ENCODE measurements at places on chromosomes 6 and 20. TPM values are rescaled to one million over a fixed set of nuclear protein-coding genes. Genes with fewer than 3 reads are reported as not detected.

GJA10 gene
- total RNA-seq = not detected

TREML1 gene
- total RNA-seq = 0.87 TPM

HLA-DMA gene
- 128 TPM for total RNA-seq

HRH3 gene
- not detected for total RNA-seq

MOXD1 gene
- 49.5 TPM for total RNA-seq

OR2B6 gene
- not detected for total RNA-seq

PDE7B gene
- total RNA-seq = 1.3 TPM

SYCP2L gene
- total RNA-seq = 0.45 TPM

PRSS35 gene
- 0.86 TPM for total RNA-seq

- no peak overlapping the region for H3K27ac ChIP-seq
- DNase-seq = no peak
- no peaks in the 10 kb centered on the region for H3K36me3 ChIP-seq
- no peaks in the 10 kb centered on the region for H3K4me1 ChIP-seq
These were observed 769 bp upstream of the PDYN start for GRCh38 chr20:1994627-1995026.

- DNase-seq = no peak
- H3K4me1 ChIP-seq = no peaks in the 10 kb centered on the region
- H3K27ac ChIP-seq = no peak overlapping the region
- H3K4me3 ChIP-seq = no peak overlapping the region
- H3K36me3 ChIP-seq = peaks cover 75% of the 10 kb centered on the region
- no peaks in the 10 kb centered on the region for H3K27me3 ChIP-seq
These were observed 129.6 kb downstream of the SULF2 start for GRCh38 chr20:47655635-47656034.

DNA sequence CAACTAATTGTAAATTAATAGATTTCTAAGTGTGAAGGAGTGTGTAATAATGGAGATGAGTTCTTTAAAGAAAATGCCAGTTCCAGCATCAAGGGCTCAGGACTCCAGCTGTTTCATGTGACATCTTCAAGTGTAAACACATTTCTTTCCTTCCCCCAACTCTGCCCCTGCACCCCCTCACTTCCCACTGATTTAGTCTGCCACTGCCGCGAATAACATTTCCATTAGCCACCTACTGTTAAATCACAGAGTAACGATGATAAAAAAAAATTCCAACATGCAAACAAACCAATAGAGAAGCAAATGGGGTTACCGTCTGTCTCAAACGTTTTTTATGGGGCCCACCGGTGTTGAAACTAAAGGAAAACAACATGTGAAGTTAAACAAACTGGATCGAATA is 414.3 kb downstream of the SAMD5 start:
- no peaks in the 10 kb centered on the region for H3K36me3 ChIP-seq
- no peaks in the 10 kb centered on the region for H3K27me3 ChIP-seq
- no peak for DNase-seq
- no peak overlapping the region for H3K27ac ChIP-seq
- no peak overlapping the region for H3K4me3 ChIP-seq

DNA sequence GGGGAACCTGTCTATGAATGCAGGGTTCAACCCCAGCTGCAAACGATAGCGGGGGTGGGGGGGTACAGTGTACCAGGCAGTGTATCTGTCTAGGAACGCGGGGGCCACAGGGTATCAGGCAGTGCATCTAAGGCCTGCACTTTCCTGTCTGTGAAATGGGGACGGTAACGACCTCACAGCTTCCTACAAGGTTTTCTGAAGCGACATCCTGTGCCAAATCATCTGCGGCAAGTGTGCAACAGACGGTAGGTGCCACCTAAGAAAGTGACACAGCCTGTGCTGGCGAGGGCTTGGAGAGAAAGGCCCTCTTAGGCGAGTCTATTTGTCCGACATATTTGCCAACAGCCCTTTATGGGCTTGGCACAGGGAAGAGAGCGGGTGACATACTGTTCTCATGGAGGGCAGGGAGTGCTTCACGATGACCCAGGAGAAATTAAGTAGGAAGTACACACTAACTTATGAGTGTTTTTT is 3.8 kb downstream of the DIDO1 start:
- DNase-seq = no peak
- H3K36me3 ChIP-seq = no peaks in the 10 kb centered on the region
- no peaks in the 10 kb centered on the region for H3K27me3 ChIP-seq
- H3K4me1 ChIP-seq = peaks cover 90% of the 10 kb centered on the region

- H3K27me3 ChIP-seq = no peaks in the 10 kb centered on the region
- H3K36me3 ChIP-seq = no peaks in the 10 kb centered on the region
- H3K4me1 ChIP-seq = no peaks in the 10 kb centered on the region
These were observed 31.0 kb downstream of the GRM4 start for GRCh38 chr6:34114695-34115402.

- DNase-seq = no peak
- no peaks in the 10 kb centered on the region for H3K27me3 ChIP-seq
- peaks cover 12% of the 10 kb centered on the region for H3K4me1 ChIP-seq
- H3K4me3 ChIP-seq = no peak overlapping the region
These were observed 201.2 kb downstream of the FOXA2 start for GRCh38 chr20:22383156-22383555.

- H3K4me3 ChIP-seq = no peak overlapping the region
- H3K4me1 ChIP-seq = no peaks in the 10 kb centered on the region
- no peak overlapping the region for H3K27ac ChIP-seq
These were observed 391.8 kb downstream of the CDC5L start for GRCh38 chr6:44779130-44779826.

DNA sequence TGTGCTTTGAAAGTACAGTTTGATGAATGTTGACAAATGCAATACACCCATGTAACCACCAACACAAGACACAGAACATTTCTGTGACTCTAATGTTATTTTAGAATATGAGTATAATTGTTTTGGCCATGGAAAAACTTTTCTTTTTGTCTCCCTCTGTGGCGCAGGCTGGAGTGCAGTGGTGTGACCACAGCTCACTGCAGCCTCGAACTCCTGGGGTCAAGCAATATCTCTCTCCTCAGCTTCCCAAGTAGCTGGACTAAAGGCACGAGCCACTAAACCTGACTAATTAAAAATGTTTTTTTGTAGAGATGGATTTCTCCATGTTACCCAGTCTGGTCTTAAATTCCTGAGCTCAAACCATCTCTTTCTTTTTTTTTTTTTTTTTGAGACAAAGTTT is 20.3 kb upstream of the BCAS4 start:
- H3K4me1 ChIP-seq = no peaks in the 10 kb centered on the region
- no peaks in the 10 kb centered on the region for H3K36me3 ChIP-seq
- H3K4me3 ChIP-seq = no peak overlapping the region
- DNase-seq = no peak

DNA sequence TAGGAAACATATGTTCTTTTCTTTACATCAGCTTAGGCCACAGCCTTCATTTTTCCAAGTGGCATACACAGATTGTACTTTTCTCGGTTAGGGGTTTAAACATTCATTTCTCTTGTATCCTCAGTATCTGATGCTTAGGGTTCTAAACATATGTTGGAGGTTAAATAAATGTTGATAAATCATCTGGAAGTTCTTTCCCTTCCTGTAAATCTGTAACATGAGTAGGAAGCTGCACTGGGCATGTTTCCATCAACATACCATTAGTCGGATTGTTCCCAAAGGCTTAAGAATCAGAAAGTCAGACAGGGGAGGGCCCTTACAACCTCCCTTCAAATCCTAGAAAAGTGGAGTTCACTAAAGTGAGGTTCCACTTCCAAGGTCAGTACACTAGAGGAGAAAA is 54.8 kb upstream of the BCLAF1 start:
- no peaks in the 10 kb centered on the region for H3K36me3 ChIP-seq
- no peak overlapping the region for H3K27ac ChIP-seq
- H3K4me1 ChIP-seq = no peaks in the 10 kb centered on the region
- H3K4me3 ChIP-seq = no peak overlapping the region
- DNase-seq = no peak

DNA sequence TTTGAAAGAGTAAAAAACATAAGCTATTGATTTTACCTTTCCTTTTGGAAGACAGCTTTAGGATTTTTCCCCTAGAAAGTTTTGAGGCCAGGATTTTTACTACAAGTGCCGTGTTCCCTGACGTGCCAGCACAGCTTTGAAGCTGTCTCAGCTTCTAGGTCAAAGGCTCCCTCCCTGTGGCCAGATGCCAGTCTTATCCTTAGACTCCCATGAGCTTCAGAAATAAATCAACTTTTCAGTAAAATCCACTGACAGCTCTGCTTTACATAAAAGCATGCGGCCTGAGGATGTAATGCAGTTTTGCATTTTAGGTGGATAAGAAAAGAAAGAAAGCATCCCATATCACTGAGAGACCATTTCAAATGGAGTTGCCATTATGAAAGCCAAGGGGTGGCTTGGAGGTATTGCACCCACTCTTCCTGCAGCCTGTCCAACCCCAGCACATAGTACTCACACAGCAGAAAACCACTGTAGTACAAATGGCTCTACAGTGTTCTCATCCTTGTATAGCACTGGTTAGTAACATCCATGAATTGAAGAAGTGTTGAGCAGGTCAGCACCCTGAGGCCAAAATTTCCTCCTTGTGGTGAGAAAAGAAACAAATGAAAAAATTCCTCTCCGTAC is 15.2 kb upstream of the ATXN1 start:
- H3K36me3 ChIP-seq = no peaks in the 10 kb centered on the region
- H3K4me3 ChIP-seq = no peak overlapping the region
- H3K27me3 ChIP-seq = no peaks in the 10 kb centered on the region
- no peaks in the 10 kb centered on the region for H3K4me1 ChIP-seq
- no peak for DNase-seq
- no peak overlapping the region for H3K27ac ChIP-seq

- H3K4me3 ChIP-seq = no peak overlapping the region
- peak overlapping the region; percentile 68 for H3K27ac ChIP-seq
- DNase-seq = peak; percentile 62
- no peaks in the 10 kb centered on the region for H3K36me3 ChIP-seq
These were observed 31.4 kb downstream of the ACSS2 start for GRCh38 chr20:34907616-34908469.

- peaks cover 8% of the 10 kb centered on the region for H3K4me1 ChIP-seq
- peak; percentile 69 for DNase-seq
- H3K36me3 ChIP-seq = no peaks in the 10 kb centered on the region
- H3K27me3 ChIP-seq = no peaks in the 10 kb centered on the region
- H3K4me3 ChIP-seq = no peak overlapping the region
- H3K27ac ChIP-seq = no peak overlapping the region
These were observed 16.9 kb upstream of the PTCRA start for GRCh38 chr6:42898891-42899361.

- H3K36me3 ChIP-seq = no peaks in the 10 kb centered on the region
These were observed 60.4 kb downstream of the SULF2 start for GRCh38 chr20:47724910-47725247.

DNA sequence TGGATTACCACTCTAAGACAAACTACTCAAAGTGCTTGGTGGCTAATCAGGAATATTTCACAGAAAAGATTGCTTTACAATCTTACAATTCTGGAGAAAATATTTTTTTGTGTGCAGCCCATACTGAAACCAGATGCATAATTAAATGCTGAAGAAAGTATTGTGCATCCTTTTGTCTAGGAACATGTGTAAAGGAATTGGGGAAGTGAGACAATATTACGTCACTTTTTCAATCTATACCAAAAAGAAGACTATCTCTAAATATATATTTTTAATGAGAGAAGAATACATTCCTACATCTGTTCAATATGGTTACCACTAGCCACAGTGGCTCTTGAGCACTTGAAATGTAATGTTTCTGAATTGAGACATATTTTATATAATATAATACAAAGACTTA is 992.5 kb upstream of the ADGRB3 start:
- DNase-seq = no peak

- no peaks in the 10 kb centered on the region for H3K27me3 ChIP-seq
- H3K36me3 ChIP-seq = no peaks in the 10 kb centered on the region
- no peak overlapping the region for H3K27ac ChIP-seq
- no peaks in the 10 kb centered on the region for H3K4me1 ChIP-seq
- no peak for DNase-seq
- H3K4me3 ChIP-seq = no peak overlapping the region
These were observed 515.7 kb upstream of the FLRT3 start for GRCh38 chr20:14853079-14853478.

DNA sequence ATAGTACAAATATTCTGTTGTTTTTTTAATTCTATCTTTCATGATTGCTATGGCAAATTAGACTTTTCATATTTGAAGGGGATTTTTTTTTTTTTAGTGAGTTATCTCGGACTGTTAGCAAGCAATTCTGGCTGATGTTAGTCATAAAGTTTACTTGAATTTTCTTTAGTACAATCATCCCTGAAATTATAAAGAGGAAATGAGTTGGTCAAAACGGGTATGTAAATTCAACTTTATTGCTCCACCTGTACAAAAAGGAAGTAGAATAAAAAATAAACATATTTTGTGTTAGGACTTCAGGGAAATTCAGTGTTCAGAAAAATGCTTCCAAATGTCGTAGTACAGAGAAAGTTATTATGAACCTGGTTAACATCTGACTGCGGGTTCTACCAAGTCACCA is 40.3 kb downstream of the PPP1R14C start:
- no peak overlapping the region for H3K27ac ChIP-seq
- H3K36me3 ChIP-seq = no peaks in the 10 kb centered on the region
- DNase-seq = no peak
- no peak overlapping the region for H3K4me3 ChIP-seq

DNA sequence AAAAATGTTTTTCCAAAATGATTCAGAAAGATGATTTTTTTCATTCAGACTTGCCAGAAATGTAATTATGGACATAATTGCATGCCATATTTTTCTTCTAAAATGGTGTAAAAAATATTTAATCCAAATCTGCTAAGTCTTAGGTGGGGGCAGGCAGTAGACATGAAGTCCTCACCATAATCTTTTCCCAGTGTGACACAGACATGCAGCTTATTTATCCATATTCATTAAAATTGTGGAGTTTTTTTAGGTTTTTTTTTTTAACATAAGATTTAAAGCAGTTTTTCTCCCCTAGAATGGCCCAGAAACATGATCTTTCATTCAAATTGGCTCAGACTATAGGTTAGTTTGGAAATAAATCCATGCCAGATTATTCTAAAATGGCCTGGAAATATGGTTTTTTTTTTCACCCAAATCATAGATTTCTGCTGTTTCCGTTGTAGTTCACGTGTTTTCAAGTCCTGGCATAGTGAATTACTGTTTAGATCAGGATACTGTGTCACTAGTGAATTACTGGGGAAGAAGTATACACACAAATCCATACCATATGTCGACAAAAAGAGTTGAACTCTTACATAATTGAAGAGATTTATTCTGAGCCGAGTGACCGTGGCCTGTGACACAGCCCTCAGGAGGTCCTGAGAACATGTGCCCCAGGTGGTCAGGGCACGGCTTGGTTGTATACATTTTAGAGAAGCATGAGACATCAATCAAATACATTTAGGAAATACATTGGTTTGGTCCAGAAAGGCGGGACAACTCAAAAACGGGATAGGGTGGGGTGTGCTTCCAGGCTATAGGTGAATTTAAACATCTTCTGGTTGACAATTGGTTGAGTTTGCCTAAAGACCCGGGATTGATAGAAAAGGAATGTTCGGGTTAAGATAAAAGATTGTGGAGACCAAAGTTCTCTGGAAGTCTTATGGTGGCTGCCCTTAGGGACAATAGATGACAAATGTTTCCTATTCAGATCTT is 33.9 kb downstream of the ZNF133 start:
- peaks cover 2% of the 10 kb centered on the region for H3K36me3 ChIP-seq
- H3K4me3 ChIP-seq = no peak overlapping the region
- no peaks in the 10 kb centered on the region for H3K4me1 ChIP-seq
- no peak overlapping the region for H3K27ac ChIP-seq
- no peaks in the 10 kb centered on the region for H3K27me3 ChIP-seq
- no peak for DNase-seq
